CD4-positive, alpha-beta T cell treated with Interferon gamma for 1 hour (primary cell): ENCODE measurements at places on chromosomes 5 and 9.

DNA sequence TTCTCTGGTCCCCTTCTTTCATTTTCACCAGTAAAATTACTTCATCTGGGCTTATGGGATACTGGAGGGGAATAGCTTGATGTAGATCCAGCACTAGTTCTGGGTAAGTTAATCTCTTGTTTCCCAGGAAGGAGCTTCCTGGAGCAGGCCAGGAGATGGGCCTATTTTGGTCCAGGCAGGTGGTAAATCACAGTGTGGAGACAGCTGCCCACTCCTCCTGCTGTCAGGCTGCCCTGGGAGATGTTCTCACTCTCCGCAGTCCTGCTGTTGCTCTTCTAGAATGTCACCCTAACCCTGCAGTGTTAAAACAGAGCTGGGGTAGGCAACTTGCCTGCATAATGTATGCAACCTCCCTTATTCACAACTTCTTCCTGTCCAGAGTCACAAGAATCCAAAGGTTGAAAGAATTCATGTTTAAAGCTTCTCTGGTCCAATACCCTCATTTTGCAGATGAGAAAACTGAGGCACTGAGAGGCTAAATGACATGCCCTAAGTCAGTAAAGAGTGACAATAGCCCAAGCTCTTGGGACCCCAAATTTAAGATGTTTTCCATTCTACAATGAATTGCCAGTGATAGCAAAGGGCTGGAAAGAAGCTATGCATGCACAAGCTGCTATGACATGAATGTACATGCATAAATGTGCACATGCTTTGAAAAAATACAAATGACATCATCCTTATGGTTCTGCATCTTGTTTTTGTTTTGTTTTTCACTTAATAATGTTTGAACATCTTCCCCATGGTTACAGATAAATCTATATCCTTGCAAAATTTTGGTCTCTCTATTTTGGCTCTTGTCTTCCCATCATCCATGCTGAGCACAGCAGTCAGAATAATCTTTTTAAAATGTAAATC is 71.8 kb upstream of the ADRA1B start:
- DNase-seq, result no peak

DNA sequence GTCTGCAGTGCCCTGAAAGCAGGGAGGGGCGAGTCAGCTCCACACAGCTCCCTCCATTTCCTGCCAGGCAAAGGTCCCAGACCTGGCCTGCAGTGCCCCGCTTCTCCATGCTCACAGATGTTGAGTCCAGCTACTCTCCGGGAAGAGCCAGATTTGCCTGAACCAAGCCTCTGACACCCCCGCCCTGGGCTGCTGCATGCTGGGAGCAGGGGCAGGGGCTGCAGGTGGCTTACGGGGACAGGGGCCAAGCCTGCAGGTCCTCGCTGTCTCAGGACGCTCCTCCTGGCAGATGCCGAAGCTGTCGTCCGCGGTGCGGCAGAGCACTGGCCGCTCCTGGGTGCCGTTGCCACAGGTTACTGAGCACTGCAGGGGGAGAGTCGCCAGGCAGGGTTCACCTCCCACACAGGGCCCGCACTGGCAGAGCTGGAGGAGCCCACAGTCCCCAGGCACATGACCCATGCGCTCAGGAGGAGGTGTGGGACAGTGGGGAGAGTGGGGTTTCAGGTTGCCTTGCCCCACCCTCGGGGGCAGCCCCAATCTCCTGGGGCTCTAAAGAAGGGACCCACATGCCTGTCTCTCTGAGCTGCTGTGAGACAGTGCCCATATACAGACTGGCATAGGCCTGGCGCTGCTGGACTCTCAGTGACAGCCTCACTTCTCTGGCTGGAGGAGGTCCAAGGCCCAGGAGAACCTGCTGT is 62.4 kb downstream of the ZNF354C start:
- DNase-seq, result no peak

GRCh38 chr5:115262321-115263077 is at the start of gene PGGT1B:
PGGT1B (minus strand) TSS chr5:115262877; CDS start chr5:115262851, 26 bp downstream.
- peak; percentile 67 for DNase-seq

DNA sequence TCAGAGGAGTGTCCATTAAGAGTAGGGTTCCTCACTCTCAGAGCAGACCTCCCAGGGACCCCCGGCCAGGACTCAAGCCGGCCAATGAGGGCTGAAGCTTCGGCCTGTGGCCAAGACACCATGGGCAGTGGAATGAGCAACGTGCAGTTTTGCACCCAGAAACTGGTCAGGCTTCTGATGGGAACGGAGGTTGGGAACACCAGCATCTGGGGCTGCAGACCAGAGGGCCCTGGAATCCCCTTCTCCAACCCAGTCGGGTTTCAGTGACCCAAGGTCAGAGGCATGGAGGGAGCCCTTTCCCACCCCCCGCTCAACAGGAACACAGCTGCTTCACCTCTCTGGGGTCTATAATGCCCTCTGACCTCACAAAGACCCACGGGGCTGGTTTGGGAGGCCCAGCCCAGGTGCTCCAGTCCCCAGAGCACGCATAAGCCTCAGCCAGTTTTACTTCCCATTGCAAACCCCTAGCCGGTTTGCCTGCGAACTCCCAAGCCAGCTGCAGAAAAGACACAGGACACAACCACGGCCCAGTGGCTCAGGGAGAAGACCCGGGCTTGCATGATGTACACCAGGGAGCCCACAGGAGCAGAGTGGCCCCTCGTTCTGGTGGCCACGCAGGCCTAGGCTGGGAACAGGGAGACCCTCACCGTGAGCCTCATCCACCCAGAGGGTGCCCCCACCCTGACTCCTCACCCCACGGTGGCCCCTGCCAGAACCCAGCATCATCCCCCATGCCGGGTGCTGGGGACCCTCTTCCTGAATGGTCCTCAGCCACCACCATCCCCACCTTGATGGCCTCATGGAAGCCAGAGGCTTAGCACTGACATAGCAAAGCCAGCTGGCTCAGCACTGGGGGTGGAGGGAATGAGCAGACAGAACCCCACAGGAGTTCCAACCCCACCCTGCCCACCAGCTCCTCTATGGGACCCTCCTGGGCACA is 30.6 kb downstream of the VAV2 start:
- DNase-seq, result no peak

- no peak for DNase-seq
These were observed 27.9 kb upstream of the ALDH1A1 start for GRCh38 chr9:72980600-72981265.

DNA sequence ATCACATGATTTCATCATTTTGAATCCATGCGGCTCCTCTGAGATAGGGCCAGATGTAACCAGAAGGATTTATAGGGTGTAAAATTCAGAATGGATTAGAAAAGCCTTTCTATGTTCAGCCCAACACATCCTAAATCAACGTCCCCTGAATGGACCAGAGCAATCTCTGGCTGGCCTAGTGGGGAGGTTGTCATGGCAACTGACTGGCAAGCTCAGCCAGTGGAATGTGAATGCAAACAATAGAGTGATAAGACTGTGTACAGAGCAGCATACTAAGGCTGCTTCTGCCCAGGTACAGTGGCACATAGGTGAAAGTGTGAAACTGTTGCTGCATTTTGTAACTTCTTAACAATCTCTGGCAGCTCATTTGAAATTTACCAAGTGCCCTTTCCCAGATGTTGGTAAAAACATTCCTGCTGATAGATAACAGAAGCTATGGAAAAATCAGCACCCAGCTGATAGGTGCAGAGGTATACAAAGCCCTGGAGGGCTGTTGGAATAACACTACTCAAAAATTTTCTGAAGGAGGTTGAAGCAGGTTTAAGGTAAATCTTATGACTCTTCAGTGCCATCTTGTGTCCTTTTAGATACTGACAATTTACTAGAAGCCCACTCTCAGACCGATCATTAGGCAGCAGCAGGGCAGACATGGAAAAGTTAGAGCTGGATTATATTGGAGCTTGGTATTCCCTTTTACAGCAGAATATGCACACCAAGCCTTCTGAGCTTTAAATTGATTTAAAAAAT is 267.2 kb downstream of the RAB3C start:
- no peak for DNase-seq

GRCh38 chr5:157828105-157828943 is 30.6 kb downstream of the CLINT1 start:
- DNase-seq, result no peak

DNA sequence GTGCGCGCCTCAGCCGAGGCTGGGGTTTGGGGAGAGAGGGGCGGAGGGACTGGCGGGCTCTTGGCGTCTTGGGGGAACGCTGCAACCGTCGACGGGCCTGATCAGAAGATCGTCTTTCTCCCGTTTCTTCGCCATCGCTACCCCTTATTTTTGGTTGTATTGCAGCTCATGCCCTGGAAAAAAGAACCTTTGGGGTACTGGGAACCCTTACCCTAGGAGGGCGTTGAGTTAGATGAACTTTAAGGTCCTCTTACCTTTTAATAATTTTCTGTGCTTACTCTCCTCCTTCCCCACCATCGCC is 719 bp downstream of the PAIP2 start:
- no peak for DNase-seq

GRCh38 chr9:96638606-96639364 is 16.3 kb downstream of the PRXL2C start:
- DNase-seq, result no peak

GRCh38 chr9:71632776-71633175 is 135.5 kb downstream of the CEMIP2 start:
- no peak for DNase-seq

- DNase-seq, result no peak
These were observed 622.1 kb downstream of the MAT2B start for GRCh38 chr5:164127527-164127926.

DNA sequence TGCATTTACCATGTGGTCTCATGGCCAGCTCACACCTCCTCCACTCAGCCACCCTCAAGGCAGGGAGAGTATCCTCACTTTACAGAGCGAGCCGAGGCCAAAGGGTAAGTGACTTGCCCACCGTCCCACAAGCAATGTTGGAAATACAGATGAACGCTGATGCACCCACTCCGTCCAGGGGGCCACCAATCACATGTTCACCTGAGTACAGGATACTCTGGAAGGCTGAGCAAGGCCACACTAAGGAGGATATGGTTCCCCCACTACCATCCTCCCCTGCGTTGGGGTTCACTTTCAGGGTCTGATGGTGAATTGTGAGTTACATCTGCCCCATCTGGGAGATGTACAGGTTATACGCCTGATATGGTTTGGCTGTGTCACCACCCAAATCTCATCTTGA is 128.8 kb downstream of the ATPSCKMT start:
- no peak for DNase-seq

GRCh38 chr9:98207606-98208005 is 15.2 kb upstream of the CORO2A start:
- DNase-seq, result no peak

DNA sequence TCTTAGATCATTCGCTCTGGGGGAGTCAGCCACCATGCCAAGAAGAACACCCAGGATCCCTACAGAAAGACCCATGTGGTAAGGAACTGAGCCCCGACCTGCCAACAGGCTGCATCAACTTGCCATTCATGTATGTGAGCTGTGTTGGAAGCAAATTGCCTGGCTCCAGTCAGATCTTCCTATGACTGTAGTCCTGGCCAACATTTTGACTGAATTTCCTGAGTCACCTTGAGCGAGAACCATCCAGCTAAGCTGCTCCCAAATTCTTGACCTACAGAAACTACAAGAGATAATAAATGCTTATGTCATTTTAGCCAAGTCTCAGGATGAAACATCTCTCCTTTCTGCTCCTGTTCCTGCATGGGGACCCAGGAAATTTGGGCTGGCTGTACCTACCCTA is 40.0 kb upstream of the SLC44A1 start:
- DNase-seq, result no peak

- DNase-seq, result no peak
These were observed 30.2 kb downstream of the GFM2 start for GRCh38 chr5:74736759-74737158.

- peak; percentile 45 for DNase-seq
These were observed 11.2 kb downstream of the MSANTD3 start for GRCh38 chr9:100437860-100438805.

DNA sequence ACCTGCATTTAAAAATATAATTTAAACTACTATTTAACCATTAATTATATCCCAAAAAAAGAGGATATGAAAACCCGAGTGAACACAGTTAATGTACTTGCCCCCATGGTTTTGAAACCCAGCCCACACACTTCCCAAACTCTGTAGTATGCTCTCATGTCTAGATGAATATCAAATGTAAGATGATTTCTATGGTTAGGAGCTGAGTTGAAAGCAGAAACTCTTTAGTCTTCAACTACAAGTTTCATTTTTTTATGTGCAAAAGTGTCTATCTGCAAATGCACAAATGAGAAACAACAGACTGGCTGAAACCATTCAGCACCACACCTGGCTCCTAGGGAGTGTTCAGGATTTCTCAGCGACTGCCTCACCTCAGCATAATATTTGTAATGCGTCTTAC is 183.3 kb downstream of the SEMA5A start:
- no peak for DNase-seq

DNA sequence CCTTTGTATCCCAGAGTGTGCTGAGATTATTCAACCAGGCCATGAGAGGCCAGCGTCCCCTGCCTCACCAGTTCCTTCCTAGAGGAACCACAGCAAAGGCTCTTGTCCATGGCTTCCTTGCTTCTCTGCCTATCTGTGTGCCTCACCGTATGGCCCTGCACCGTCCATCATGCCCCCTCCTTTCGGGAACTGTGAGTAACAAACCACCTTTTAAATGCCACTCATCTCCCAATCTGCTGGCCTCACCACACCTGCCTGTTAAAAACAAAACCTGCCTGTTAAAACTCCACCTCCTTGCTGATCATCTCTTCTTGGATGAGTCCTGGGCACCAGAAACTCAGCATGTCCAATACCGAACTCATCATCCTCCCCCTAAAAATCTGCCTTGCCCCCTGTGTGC is 4.4 kb upstream of the OR2Y1 start:
- no peak for DNase-seq

- DNase-seq, result no peak
These were observed 16.6 kb downstream of the MAP1B start for GRCh38 chr5:72123764-72124376.

GRCh38 chr5:17069995-17070511 is 134.0 kb upstream of the MYO10 start:
- DNase-seq, result no peak

DNA sequence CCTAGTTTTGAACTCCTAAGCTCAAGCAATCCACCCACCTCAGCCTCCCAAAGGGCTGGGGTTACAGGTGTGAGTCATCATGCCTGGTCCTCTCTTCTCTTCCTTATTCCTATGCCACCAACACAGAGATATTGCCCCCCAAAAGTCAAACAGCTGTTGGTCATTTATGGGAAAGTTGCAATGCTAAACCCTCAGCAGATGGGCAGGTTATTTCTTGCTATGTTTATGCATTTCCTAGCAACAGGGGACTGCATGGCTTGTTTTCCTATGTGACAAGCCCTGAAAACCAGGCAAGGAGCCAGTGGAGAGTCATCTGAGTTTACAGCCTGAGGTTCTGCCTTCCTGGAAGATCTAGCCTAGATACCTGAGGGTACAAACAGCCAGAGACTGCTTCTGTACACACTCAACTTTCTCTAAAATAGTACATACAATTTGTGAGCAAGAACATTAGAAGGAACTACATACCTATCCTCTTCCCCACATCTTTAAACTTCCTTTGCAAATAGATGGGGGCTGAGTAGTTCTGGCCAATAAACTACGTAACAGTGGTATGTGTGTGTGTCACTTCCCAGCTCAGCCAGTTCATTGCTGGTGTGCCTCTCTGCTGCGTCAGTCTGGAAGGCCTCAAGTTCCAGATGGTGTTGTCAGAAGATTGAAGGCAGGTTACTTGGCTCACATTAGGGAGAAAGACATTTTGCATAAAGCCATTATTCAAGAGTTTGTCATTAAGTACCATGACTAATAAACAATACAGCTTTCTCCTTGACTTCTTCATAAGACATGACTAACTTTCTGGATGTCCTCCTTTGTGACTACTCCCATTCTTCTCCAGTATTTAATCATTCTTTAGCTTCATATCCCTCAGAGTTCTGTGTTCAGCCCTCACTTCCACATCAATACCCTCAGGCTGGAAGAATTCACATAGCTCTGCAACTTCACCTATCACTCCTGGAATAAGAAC is 65.3 kb downstream of the CSNK1A1 start:
- no peak for DNase-seq
